AML-193 (cell line): ENCODE measurements at places on chromosomes 6 and 20.

- DNase-seq = no peak
Measured at GRCh38 chr20:37236462-37236861, 25.2 kb downstream of the GHRH start.

DNA sequence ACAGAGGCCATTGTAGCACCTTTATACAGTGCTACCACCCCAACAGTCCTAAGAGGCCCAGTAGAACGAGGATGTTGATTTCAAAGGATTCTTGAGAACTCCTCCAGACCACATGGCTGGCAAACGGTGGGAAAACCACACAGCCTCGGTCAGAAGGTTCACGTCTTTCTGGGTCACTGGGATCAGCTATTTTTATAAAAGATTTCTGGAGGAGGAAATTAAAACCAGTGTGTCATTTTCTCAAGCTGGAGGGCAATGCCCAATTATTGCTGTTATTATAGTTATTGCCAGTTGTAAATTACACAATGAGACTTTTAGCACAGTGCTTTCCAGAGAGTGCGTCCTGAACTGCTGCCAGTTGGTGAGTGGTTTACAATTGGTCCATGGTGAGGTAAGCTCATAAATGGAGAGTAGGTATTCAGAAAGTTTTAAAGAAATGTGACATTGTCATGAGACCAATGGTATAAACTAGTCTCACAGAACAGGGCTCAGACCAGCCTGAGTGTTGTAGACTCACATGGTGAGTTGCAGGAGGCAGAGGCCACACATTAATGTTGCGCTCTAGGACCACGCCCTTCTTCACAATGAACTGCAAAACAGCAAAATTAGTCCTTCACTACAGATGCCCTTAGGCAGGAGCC, 8.4 kb upstream of the PPP1R14C start:
- DNase-seq = no peak

- DNase-seq = no peak
Measured at GRCh38 chr20:1941226-1941625, 46.0 kb downstream of the SIRPA start.

DNA sequence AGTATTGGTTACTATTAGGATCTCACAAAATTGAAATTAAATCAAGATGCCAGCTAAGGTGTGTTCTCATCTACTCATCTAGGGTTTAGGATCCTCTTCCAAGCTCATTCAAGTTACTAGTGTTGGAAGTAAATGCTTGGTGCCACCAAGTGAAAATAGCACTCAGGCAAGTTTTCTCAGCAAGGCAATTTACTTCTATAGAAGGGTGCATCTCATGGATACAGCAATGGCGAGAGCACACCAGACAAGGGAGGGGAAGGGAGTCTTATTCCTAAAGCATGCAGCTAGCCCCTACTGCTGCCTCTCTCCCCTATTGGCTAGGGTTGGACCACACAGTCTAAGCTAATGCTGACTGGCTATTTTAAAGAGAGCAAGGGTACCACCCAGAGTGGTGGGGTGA, 23.0 kb upstream of the FAM8A1 start:
- DNase-seq = no peak

DNA sequence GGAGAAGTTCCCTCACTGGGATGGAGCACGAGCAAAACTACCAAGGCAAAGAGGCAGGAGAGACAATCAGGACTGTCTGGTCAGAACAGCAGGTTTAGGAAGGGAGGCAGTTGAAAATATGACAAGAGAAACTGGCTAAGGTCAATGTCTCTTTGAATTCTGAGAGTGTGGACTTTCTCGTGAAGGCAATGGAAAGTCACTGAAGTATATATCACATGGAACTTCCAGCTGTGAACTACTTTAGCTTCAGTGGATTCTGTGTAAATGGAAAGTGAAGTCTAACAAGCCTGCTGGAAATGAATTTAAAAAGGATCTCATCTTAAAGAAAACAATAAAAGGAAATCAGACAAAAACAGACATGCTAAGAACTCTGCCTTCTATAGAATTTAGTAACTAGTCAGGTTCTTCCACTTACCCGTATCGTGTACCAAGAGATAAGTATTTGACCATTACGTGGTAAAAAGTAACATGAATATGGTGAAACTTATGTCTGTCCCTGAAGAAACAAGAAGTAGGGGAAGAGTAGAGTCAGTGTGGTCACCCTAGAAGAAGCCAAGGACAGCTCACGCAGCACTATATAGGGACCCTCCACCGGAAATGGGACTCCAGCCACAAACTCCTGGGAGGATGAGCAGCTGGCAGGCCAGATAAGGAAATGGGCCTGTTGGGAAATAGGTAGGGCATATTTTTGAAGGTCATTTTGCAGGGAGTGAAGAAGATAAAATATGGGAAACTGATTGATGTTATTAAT, 123.4 kb downstream of the MAP7 start:
- no peak for DNase-seq

- DNase-seq = no peak
Measured at GRCh38 chr6:139369068-139369467, 5.4 kb downstream of the CITED2 start.

- no peak for DNase-seq
Measured at GRCh38 chr6:154604119-154604518, 93.6 kb upstream of the CNKSR3 start.

- no peak for DNase-seq
Measured at GRCh38 chr20:58102744-58103516, 125.5 kb downstream of the ANKRD60 start.

DNA sequence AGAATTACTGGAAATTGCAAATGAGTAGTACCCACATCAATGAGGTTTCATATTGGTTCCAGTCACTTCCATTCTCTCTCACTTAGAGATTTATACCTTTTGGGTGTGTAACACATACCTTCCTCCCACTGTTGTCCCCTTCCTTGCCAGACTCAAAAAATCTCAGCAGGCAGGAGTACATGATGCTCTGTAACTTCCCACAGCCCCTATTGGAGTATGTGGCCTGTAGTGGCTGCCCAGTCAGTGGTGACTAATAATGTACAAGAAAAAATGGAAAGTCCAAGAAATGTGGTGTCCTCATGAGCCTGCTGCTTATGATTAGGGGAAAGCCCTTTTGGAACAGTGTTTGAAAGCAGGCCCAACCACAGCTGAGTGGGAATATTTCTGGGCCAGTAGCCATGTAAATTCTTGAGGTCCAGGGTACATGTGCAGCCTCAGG, 312.0 kb downstream of the ZFAND3 start:
- DNase-seq = no peak
